ENCODE measurements at places on chromosomes 7 and 10. TPM values are rescaled to one million over a fixed set of nuclear protein-coding genes. Genes with fewer than 3 reads are reported as not detected.
A peak's percentile ranks its signal among the peaks of the same experiment; 100 is the strongest.

DNA sequence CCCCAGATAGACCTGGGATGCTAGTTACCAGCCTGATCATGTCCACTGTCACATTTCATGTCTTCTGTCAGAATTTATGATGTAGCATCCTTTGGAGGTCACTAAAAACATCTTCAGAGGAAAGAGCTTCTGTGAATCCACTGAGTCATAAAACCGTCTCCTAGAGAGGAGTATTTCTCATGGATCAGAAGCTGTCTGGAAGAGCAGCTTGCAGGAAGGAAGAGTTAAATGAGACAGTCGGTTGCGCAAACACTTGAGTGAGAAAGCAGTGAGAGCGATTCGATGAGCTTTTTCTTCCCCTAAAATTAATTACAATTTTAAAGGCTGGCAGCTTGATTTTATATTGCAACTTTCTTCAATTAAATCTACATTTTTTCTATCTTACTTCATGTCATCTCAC, 47.2 kb upstream of the WDR11 start:
- H3K4me3 ChIP-seq = no peak overlapping the region
- DNase-seq = no peak
- H3K36me3 ChIP-seq = no peaks in the 10 kb centered on the region
- no peaks in the 10 kb centered on the region for H3K4me1 ChIP-seq

- DNase-seq = no peak
- H3K4me1 ChIP-seq = no peaks in the 10 kb centered on the region
- no peaks in the 10 kb centered on the region for H3K36me3 ChIP-seq
Measured at GRCh38 chr7:6092953-6093354, 61.8 kb downstream of the ANKRD61 start.

GRCh38 chr10:61410353-61411070, 42.7 kb downstream of the TMEM26 start:
- no peak for DNase-seq
- peaks cover 10% of the 10 kb centered on the region for H3K27me3 ChIP-seq
- H3K36me3 ChIP-seq = no peaks in the 10 kb centered on the region
- H3K4me3 ChIP-seq = no peak overlapping the region

The MAP3K8 gene
- total RNA-seq = 29.0 TPM

The ABCB4 gene
- total RNA-seq = 2.3 TPM

GRCh38 chr7:128734890-128735289, 4.3 kb upstream of the CALU start:
- H3K27ac ChIP-seq = no peak overlapping the region
- no peak overlapping the region for H3K4me3 ChIP-seq
- H3K27me3 ChIP-seq = peaks cover 9% of the 10 kb centered on the region

- DNase-seq = no peak
- no peaks in the 10 kb centered on the region for H3K36me3 ChIP-seq
- H3K27me3 ChIP-seq = peaks cover 7% of the 10 kb centered on the region
- H3K27ac ChIP-seq = no peak overlapping the region
Measured at GRCh38 chr7:72622532-72622931, 205.5 kb downstream of the TYW1B start.

- peaks cover 42% of the 10 kb centered on the region for H3K27me3 ChIP-seq
- no peak for DNase-seq
- no peak overlapping the region for H3K27ac ChIP-seq
- peaks cover 40% of the 10 kb centered on the region for H3K4me1 ChIP-seq
- no peaks in the 10 kb centered on the region for H3K36me3 ChIP-seq
Measured at GRCh38 chr10:119541459-119542356, 811 bp downstream of the RGS10 start.

The GNAT3 gene
- total RNA-seq = not detected

- peaks cover 11% of the 10 kb centered on the region for H3K4me1 ChIP-seq
- no peak for DNase-seq
- H3K36me3 ChIP-seq = no peaks in the 10 kb centered on the region
- no peak overlapping the region for H3K27ac ChIP-seq
Measured at GRCh38 chr7:64945503-64946175, 42.6 kb downstream of the ZNF273 start.

The GDF10 gene
- total RNA-seq = 1.8 TPM

DNA sequence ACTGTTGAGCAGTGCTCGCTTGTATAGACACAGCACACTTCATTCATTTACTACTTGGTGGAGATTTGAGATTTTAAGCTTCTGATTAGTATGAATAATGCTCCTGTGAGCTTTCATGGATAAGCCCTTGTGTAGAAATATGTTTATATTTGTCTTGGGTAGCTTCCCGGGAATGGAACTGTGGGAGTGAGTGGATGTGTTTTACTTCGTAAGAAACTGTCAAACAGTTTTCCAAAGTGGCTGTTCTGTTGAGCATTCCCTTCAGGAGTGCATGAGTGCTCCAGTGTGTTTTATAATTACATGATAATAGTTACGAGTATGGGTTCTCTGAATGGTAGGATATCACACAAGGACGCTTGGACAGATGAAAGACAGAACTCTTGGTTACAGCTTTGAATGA, 49.4 kb downstream of the VWC2 start:
- no peak overlapping the region for H3K27ac ChIP-seq
- H3K4me3 ChIP-seq = no peak overlapping the region
- no peaks in the 10 kb centered on the region for H3K36me3 ChIP-seq
- H3K4me1 ChIP-seq = peaks cover 2% of the 10 kb centered on the region
- H3K27me3 ChIP-seq = peaks cover 16% of the 10 kb centered on the region

DNA sequence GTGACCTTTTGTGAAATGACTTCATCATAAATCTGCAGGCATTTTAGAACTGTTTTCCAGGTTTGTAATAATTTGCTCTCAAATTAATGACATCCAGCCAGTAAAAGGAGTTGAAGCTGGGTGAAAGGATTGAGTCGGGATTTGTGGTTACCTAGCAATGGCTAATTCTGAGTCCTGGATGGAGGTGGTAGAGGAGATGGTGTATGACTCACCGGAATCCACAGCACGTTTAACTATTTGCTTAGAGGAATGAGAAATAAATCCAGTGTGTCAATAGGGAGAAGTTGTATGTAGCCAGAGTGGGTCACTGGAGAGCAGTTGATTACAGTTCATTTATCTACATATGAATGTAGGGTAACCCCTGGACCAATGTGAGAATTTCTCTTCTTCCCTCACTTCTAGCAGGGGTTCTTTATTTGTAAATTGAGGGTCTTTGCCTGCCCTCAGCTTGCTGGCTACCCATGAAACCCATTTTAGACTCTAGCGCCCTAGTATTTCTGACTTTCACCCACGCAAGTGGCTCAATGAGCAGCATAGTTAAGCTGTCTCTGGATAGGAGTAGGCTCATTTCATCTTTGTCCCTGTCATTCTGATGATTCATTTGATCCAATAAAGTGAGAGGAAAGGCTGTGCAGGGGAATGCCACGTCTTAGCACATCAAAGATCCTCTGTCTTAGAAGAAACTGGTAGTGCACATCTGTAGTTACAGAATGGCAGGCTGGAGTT, 547.8 kb downstream of the SORCS3 start:
- no peak overlapping the region for H3K27ac ChIP-seq
- DNase-seq = no peak
- H3K36me3 ChIP-seq = no peaks in the 10 kb centered on the region
- peaks cover 20% of the 10 kb centered on the region for H3K27me3 ChIP-seq
- H3K4me3 ChIP-seq = no peak overlapping the region

DNA sequence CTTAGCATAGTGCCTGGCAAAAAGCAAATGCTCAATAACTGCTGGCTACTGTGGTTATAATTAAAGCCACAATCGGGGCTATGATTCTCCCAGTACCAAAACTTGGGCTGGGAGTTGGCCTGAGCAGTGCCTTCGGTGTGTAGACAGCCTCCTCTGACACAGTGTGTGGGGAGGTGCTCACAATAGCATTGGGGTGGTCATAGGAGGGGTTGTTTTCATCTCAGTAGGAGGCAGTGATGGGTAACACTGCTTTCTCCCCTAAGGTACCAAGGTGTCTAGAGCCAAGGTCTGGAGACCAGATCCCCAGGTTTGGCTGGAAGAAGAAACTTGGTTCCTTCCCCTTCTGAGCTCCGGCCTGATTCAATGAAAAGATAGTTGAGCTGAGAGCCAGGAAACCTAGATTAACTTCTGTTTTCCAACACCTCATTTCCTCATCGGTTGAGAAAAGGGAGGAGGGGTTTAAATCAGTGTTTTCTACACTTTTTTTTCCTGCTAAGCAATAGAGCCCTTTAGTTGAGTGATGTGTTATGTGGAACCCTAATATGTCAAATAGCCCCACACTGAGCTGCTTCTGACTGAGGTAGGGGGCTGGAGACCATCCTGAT, 68.2 kb downstream of the LRMDA start:
- peaks cover 34% of the 10 kb centered on the region for H3K27me3 ChIP-seq
- no peak overlapping the region for H3K4me3 ChIP-seq
- DNase-seq = no peak
- peaks cover 21% of the 10 kb centered on the region for H3K4me1 ChIP-seq
- H3K36me3 ChIP-seq = no peaks in the 10 kb centered on the region

DNA sequence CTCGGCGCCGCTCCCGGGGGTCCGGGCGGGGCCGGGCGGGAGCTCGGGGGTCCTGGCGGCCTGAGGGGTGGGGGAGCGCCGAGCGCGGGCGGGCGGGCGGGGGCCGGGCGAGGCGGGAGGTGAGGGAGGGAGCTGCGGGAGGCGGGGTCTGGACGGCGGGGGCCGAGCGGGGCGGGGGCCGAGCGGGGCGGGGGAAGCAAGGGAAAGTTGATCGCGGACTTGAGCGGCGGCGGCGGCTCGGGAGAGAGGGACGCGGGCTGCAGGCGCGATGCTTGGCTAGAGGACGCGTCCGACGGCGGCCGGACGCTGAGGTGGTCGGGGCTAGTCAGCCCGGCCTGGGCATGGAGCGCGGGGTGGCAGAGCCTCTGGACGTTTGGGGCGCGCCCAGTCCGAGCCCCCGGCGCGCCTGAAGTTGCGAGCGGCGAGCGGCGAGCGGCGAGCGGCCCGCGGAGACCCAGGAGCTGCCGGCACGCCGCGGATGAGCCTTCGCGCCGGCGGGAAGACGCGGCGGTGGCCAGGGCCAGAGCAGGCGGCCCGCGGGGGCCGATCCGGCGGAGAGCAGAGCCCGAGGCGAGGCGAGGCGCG, at the start of gene CDH23:
CDH23 (plus strand) TSS at position 210 of the 585 bp plus-strand sequence. CDS start 42,912 bp downstream, outside the sequence.
- H3K27me3 ChIP-seq = peaks cover 77% of the 10 kb centered on the region
- H3K4me3 ChIP-seq = peak within 1 kb of the TSS; percentile 55
- H3K27ac ChIP-seq = no peak within 1 kb of the TSS
- no peak for DNase-seq
- H3K4me1 ChIP-seq = peaks cover 9% of the 10 kb centered on the region

The BET1 gene
- total RNA-seq = 26.9 TPM
